ENCODE measurements at places on chromosomes 2 and 18.

GRCh38 chr18:56987236-56987635 lies 159.7 kb upstream of the BOD1L2 start:
- no peak for DNase-seq

DNA sequence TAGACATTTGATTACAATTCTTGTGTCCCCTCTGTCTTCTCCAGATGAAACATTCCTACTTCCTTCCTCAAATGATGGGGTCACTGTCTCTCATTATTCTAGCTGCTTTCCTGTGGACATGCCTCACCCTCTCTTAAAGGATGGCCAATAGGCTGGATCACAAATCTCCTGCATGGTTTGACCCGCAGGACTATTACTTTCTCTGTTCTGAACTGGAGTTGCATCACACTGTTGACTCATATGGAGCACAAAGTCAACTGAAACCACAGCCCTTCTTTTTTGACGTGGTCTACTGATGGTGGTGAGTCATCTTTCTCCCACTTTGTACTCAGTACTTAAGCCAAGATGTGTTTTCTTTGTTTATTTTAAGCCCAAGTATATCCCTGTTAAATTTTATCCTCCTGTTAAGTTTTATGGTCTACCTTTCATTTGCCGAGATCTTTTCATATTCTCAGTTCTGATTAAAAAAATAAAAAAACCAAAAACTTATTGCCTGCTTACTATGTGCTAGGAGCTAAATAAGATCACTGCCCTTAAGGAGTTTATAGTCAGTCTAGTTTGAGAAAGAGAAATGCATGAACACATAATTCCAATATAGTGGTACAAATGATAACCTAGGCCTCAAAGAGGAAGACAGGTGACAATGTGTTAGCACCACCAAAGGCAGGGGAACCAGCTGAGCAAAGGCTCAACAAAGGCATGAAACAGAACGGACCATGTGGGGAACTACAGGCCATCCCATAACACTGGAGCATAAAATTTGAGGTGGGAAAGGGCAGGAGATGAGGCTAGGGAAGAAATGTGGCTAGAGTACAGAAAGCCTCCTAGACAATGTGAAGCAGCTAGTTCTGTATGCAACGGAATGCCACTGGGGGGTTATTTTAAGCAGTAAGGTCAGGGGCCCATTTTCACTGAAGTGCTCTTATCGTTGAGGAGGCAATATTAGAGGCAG lies 67.6 kb upstream of the ZFP36L2 start:
- no peak for DNase-seq

GRCh38 chr2:223950448-223951347 lies 5.6 kb upstream of the WDFY1 start:
- no peak for DNase-seq

DNA sequence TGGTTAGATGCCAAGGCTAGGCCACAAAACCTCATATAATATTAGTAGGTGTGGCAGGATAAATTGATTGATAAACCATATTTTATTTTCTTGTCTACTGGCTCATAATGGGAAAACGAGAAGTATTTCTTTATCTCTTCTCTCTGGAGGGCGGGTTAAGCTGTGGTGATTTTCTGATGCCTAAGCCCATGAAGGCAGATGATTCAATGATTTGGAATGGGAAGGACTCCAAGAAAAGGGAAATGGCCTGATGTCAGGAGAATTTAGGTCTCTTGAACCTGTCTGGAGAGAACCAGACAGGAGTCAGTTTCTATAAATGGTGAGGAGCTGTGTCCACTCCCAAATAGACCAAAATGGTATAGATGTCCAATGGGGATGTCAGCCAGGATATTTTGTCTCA lies 18.7 kb upstream of the MAP4K3 start:
- no peak for DNase-seq

DNA sequence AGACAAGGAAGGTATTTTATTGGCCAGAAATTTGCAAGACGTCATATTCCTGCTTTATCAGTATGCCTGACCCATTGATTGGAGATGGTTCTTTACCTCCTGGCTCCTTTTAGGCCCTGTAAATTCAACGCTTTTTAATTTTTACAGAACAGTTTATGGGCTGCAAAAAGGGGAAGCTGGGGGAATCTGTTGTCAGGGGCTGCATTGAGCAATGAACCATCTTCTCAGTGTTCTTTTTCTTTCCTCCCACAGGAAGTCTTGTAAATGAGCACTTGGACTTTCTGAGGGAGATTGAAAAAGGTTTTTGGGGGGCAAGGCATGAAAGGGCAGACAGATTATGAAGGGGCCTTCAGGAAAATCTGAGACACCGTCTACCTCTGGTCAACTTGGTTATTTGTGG lies 503.6 kb upstream of the TNP1 start:
- no peak for DNase-seq

DNA sequence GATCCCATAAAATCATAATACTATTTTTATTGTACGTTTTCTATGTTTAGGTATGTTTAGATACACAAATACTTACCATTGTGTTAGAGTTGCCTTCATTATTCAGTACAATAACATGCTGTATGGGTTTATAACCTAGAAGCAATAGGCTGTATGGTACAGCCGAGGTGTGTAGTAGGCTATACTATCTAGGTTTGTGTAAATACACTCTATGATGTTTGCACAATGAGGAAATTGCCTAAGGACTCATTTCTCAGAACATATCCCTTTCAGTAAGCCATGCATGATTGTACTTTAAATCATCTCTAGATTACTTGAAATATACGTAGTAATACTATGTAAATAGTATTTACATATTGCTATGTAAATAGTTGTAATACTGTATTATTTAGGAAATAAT lies 156.7 kb downstream of the CDCA7 start:
- DNase-seq, result no peak

GRCh38 chr2:191217580-191217979 lies 27.6 kb upstream of the MYO1B start:
- DNase-seq, result no peak

- DNase-seq, result no peak
Measured at GRCh38 chr18:55998801-55999385, 410.9 kb upstream of the TCF4 start.

DNA sequence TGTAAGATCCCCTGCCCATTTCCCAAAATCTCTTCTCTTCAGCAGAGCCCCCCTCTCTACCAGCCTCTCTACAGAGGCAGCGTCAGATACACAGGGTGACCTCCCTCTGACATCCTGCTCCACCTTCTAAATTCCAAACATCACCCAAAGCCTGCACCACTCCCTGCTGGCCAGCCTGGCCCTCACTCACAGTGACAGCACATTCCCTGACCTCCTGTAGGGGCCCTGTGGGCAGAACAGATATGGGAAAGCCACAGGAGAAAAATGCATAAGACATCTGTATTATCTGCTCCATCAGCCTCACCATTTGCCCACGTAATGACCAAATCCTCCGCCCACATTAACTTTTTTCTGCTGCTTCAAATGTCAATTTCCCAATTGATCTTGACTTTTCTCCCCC lies 40.6 kb downstream of the TRABD2A start:
- no peak for DNase-seq

GRCh38 chr2:61327173-61327572 lies 143.7 kb downstream of the USP34 start:
- no peak for DNase-seq

- DNase-seq, result no peak
Measured at GRCh38 chr2:27965841-27966240, 75.3 kb downstream of the BABAM2 start.

DNA sequence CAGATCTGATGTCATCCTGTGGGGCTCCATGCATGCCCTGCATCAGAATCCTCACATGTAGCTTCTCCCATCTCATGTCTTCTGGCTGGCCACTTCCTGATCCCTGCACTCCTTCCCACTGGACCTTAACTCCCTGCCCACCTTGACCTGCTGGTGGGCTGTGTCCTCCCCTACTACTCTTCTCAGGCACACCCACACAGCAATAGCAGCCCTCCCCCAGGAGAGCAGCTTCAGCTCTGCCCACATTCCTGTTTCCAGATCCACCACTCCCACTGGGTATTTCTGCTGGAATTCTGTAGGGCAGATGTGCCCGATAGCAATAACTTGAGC lies 137.0 kb upstream of the HS6ST1 start:
- no peak for DNase-seq

- DNase-seq, result no peak
Measured at GRCh38 chr18:37471637-37472036, 94.0 kb downstream of the CELF4 start.

DNA sequence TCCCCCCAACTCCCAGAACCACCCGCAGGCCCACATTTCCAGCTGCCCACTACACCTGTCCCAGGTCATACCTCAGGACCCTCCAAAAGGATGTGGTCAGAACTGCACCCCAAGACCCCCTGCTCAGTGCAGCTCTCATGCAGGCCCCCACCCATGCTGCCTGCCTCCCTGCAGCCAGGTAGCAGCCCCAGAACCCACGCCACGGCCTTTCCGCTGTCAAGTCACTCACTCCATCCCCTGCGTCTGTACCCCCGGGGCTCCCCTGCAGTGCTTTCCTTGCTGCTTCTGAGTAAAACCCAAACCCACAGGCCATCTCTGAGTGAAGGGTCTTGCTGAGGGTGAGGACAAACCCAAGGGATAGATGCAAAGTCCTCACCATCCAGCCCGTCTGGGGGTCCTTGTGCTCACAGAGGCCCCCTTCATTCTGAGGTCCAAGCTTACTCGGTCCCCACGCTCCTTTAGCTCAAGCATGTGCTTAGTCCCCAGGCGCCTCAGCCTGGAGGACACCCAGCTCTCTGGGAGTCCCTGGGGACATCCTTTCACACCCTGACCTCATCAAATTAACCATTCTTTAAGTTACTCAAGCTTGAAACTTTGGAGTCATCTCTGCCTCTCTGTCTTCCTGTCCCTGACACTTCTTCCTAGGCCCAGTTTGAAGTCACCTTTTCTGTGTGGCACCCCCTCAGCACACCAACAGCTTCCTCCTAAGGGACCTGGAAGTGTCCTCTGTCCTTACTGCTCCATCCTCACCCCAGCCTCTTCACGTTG lies 130.1 kb downstream of the SMAD7 start:
- no peak for DNase-seq

GRCh38 chr18:67117804-67118203 lies 398.7 kb downstream of the DSEL start:
- DNase-seq, result no peak
